CD4-positive, alpha-beta T cell treated with Interleukin-2 at 100 ng/mL for 4 hours (primary cell): ENCODE measurements at places on chromosomes 5 and 9.

DNA sequence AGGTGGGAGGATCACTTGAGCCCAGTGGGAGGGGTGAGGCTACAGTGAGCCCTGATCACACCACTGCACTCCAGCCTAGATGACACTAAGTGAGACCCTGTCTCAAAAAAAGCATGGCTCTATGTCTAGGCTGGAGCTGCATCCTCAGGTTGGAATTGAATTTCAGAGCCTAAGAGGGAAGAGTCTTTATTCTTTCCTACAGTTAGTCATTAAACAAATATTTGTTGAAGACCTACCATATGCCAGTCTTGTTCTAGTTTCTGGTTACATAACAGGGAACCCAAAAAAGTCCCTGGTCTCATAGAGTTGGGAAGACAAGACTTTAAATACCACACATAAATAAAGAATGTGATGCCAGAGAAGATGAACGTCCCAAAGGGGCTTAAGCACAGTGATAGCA, 6.9 kb upstream of the GRPEL2 start:
- no peak for DNase-seq

- no peak for DNase-seq
These were observed 6.6 kb downstream of the CWC27 start for GRCh38 chr5:64775291-64775690.

GRCh38 chr9:129894120-129894823, 59.0 kb downstream of the USP20 start:
- DNase-seq = peak; percentile 56

GRCh38 chr5:117183326-117183725, 608.7 kb upstream of the SEMA6A start:
- no peak for DNase-seq

- no peak for DNase-seq
These were observed 111.2 kb upstream of the RPS23 start for GRCh38 chr5:82389347-82389746.

- no peak for DNase-seq
These were observed 31.5 kb upstream of the IRX1 start for GRCh38 chr5:3564116-3564515.

GRCh38 chr9:77304543-77304942, 127.2 kb downstream of the VPS13A start:
- DNase-seq = no peak

DNA sequence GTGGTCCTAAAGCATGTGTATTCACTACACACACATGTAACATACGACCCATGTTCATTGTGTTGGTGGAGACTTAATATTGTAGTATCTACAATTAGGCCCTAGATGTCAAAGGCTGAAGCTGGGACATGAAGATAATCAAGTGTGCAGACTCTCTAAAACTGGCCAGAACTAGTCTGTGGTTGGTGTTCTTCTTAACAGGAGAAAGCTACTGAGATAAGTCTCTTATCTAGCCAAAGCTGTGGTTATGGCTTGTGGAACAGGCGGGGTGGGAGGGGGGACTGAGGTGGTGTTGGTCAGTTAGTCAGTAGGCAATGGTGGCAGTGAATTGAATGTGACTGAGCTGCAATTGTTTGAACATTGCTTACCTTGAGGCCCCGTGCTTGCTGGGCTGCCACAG, 112.7 kb upstream of the SLC24A2 start:
- no peak for DNase-seq

- no peak for DNase-seq
These were observed 84.8 kb downstream of the DAP start for GRCh38 chr5:10676224-10676623.

DNA sequence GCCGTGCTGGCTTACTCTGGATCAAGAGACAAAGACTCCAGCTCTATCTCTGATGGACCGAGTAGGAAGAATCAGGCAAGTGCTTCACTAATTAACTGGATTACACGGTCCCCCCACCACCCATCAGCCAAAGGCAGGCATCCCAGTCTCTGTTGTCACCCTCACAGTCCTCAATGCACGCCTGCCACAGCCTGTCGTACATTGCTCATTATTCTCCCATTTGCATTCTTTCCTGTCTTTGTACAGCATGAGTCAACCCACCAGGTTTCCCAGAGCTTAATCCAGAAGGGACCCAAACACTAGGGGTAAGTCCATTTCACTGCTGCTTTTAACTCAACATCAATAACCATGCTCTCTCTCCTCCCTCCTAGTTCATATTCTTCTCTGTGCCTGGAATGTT, 44.4 kb downstream of the PCA3 start:
- DNase-seq = no peak
